HT1080 (cell line): ENCODE measurements at places on chromosomes 6 and 20. TPM values are rescaled to one million over a fixed set of nuclear protein-coding genes. Genes with fewer than 3 reads are reported as not detected.
A peak's percentile ranks its signal among the peaks of the same experiment; 100 is the strongest.

DNA sequence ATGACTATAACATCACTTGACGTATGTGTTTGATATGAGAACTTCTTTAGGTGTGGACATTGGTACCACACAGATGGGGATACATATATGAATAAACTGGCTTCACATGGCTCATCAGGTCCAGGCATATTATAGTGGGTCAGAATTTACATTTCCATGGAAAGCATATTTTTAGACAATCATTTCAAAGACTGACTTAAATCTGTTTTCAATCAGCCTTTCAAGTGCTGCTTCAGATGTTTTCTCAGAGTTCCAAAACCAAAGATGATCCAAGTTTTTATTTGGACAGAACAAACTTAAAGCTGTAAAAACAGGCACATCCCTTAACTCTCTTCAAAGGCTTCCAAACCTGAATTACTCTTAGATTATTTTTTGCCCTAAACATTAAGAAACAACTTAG lies 88.1 kb downstream of the PRSS35 start:
- DNase-seq: no peak

- no peak for DNase-seq
These were observed 314.1 kb upstream of the SGK1 start for GRCh38 chr6:134632024-134632423.

Gene HSPA1A
- 99.6 and 108 TPM in 2 replicates for total RNA-seq

- no peak for DNase-seq
These were observed 10.3 kb upstream of the ID1 start for GRCh38 chr20:31594558-31595379.

- DNase-seq: no peak
These were observed 2.1 kb upstream of the CLIC5 start for GRCh38 chr6:46017726-46018125.

Gene DTD1
- total RNA-seq: 115 and 120 TPM in 2 replicates

DNA sequence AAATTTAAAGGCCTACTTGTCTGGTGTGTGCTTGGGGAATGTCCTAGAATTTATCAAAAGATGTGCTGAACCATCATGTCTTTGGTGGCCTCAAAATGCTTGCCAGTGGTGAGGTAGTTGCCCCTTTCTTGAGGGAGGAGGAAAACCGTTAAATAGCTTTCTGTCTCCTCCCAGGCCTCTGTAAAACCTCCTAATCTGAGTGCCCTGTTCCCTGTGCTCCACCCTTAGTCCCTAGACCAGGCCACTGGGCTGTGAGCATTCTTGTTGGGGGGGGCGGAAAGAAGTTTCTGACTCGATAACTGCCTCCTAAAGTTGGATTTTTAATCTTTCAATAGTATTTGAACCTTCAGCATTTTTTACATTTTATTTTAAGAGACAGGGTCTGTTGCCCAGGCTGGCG lies 23.1 kb downstream of the JARID2 start:
- DNase-seq: no peak

- no peak for DNase-seq
These were observed 218.1 kb downstream of the ERMARD start for GRCh38 chr6:169969372-169970099.

DNA sequence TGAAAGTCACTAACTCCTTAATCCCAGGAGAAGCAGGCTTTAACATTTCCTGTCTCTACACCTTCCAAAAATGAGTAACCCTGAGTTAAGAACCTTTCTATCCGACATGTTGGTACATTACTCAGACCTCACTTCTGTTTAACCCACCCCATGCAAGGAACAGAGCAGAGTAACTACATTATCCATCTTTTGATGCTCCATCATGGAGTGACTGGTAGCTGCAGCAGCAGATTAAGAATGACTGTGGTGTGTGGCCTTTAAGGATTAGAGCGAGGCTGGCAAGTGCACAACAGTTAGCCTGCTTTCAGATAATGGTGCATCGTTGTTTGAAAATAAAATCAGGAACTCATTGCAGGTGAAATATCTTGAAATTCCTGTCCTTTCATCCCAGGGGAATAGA lies 2.0 kb downstream of the TRAF3IP2 start:
- DNase-seq: peak; percentile 27

Gene PTPRT
- total RNA-seq: not detected in 2 replicates

- no peak for DNase-seq
These were observed 138.5 kb upstream of the BEND6 start for GRCh38 chr6:56816370-56816769.

Gene CSNK2B
- 272 and 357 TPM in 2 replicates for total RNA-seq
